ENCODE measurements at places on chromosomes 6 and 20.
A peak's percentile ranks its signal among the peaks of the same experiment; 100 is the strongest.

DNA sequence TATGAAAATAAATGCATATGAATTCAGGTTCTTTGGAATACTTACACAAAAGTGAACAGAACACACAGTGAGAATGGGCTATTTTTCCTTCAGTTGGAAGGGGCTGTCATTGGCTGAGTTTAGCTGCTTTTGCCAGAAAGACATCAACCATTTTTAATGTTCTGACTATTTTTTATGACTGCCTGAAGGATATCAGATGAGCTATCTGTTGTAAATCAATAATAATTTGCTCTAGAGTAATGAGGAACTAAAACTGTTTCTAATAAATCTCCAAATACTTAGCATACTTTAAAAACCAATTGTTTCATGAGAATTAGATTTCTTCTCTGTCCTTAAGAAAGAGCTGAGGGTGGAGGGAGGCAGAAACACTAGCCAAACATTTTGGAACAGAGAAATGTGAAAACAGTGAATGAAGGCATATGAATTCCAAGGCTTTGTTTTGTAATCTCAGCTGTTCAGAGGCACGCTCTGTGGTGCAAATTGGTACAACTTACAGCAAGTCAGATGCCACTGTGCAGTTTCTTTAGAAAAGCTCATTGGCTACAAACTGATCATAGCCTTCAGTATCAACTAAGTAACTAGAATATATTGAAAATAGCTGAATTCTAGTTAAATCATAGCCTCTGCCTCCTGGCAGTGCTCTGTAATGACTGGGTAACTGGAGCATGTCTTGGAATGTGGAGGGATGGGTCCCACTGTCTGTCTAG, 228.9 kb upstream of the JAG1 start:
- DNase-seq, result peak; percentile 82

- DNase-seq, result no peak
Measured at GRCh38 chr20:3161316-3162079, 1.8 kb upstream of the FASTKD5 start.

- no peak for DNase-seq
Measured at GRCh38 chr20:39453890-39454289, 491.7 kb downstream of the DHX35 start.

GRCh38 chr6:159099961-159100360, 55.2 kb upstream of the TAGAP start:
- DNase-seq, result no peak

GRCh38 chr6:169783401-169783800, 32.0 kb downstream of the ERMARD start:
- DNase-seq, result no peak

GRCh38 chr20:33899106-33899505, 88.0 kb downstream of the CHMP4B start:
- no peak for DNase-seq

GRCh38 chr6:20333721-20334269, 67.9 kb upstream of the E2F3 start:
- DNase-seq, result no peak

DNA sequence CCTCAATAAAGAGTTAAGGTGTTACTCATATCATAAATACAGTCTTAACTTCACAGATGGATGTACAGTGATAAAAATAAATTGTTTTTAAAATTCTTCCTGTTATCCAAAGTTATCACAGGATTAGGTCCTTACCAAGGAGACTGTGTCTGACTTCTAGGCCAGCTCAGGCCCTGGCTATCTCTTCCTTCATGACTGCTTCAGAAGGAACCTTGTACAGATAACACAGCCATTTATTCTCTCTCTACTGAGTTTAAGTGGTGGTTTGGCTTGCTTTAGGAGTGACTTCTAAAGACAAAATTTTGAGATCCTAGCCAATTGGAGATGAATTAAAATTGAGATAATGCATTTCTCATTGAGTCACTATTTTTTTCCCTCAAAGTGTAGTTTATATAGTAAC, 40.8 kb upstream of the RNF182 start:
- no peak for DNase-seq

DNA sequence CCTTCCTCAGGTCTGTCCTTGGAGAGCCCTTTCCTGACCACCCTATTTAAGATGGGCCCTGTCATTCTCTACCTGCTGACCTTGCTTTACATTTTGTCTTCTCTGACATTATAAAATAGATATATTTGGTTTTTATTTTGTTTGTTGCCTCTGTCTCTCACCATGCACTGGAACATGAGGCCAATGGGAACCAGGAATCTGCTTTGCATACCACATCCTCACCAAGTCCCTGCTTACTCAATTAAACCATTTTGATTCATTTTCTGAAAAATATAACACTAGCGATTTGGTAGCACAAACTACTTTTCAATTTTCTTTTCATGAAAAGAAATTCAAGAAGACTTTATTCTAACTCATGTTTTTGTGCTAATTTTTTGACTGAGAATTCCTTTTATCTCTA, 32.8 kb upstream of the POPDC3 start:
- DNase-seq, result no peak

DNA sequence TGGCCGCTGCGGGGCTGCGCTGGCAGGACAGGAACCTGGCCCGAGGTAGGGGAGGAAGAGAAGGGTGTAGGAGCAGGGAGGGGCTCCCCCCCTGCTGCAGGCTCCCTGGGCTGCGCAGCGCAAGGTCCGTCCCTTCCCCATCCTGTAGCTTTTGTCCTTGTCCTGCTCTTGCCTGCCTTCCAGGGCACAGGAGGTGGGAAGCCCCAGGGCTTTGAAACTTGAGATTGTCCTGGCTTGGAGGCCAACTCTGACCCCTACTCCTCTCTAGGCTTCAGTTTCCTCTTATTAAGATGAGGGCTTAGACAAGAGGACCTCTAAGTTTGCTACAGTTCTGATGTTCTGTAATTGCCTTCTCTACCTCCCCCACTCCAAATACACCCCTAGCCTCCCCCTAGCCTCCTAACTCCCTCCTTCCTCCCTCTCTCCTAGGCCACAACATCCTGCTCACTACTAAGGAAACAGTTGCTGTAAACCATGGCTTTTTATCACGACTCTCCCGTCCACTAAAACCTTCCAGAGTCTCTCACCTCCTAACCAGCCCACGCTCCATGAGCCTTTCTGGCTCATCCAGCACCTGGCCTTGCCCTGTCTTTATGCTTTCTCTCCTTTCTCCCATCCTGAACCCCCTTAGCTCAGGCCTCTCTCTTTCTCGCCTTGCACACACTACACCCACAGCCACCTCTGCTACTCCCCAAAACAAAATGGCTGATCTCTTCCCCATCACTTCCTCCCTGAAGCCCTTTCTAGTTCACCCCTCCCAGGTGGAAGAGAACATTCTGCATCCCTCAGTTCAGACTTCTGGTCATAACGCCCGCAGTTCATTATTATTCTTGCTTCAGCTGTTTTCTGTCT, 10.2 kb downstream of the UNC5CL start:
- DNase-seq, result no peak

DNA sequence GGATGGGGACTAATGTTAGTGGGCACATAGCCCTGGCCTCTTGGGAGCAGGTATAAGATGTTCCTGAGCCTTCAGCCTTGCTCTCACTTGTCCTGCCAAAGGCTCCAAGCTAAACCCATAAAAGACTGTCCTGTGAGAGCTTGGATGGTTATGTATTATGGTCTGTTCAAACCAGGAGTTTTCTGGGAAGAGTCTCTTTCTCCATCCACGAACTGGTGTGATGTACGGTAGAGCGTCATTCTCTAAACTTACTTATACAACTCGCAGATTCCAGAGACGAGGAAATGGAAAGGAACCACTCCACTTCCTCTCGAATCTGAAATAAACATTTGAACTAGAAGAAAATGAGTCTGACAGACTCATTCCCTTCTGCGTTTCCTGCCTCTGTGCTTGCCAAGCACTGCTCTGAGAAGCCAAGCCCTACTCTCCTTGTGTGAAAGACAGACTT, 5.3 kb downstream of the SOBP start:
- no peak for DNase-seq

DNA sequence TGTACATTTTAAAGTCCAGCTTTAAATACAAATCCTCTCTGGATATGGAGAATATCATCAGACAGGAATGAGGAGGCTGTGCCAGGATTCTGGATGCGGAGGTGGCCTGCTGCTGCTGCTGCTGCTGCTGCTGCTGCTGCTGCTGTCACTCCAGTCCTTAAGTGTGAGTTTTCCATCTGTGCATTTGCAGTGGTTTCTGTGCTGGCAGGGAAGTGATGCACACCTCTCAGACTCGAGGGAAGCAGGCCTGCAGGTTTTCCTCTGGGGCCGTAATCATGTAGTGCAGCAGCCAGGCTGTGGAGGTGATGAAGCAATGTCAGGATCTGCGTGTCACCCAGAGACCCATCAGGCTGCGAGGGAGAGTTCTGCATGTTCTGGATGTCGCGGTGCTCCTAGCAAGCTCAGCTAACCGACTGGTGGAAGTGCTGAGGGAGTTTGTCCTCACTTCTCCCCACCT, 32.0 kb downstream of the CFAP61 start:
- no peak for DNase-seq

DNA sequence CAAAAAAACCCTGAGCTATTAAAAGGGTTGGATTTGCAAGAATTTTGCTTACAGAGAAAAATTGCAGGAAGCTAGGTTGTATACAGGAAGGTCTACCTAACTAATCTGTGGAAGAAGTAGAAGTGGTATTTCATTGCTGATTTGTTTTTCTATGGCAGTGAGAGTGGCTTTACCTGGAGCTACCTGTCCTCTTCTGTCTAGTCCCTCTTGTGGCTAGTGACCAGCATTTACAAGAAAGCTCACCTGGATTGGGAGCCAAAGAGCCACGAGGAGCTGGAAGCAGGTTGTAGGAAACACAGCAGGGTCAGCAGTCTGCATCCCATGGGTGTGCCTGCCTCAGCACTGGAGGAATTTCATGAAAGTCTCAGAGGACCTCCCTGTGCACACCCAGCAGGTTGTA, 120.3 kb upstream of the RALGAPA2 start:
- DNase-seq, result no peak

GRCh38 chr20:44520881-44521280, 989 bp downstream of the SERINC3 start:
- DNase-seq, result no peak

DNA sequence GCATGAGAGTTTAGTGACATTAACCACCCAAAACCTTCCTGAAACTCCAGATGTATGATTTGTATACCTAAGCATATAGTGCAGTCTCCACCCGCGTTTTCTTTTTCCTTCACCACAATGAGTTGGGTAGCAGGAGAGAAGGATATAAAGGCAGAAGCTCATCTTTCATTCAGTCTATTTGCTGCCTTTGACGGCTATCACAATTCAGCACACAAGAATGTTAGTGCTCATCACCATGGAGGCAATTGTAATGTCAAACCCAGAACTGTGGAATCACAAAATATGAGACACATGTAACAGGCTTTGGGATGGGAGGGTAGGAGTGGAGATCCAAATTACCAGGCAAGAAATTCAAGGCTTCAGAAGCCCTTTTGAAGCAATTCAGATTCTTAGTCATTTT, 17.6 kb downstream of the ZHX3 start:
- DNase-seq, result no peak

- no peak for DNase-seq
Measured at GRCh38 chr6:109008054-109008453, 86.6 kb downstream of the SESN1 start.

DNA sequence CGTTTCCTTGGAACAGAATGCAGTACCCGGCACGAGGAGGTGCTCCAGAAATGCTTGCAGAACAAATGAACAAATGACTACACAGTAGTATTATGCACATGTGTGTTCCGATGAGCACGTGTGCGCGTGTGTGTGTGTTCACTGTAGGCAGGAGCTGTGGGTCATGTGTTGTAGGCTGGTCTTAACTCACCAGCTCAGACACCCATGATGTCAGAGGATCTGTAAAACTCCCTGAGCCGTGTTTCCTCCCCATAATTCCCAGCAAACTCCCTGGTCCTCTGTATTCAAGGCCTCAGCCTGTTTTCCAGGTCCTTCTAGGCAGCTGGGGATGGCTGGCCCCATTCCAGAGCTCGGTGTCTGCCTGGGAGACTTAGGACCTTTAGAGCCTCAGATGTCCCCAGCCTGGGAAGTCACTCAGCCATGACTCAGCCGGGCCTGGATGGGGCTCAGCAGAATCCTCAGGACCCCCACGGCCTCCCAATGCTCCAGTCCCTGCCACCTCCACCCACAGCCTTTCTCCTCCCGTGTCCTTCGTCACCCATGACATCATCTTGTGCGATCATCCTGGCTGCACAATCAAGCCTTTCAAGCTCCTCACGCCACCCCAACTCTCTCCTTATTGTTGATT, 475.0 kb upstream of the SULF2 start:
- no peak for DNase-seq

GRCh38 chr6:52649536-52650160, 21.3 kb upstream of the TMEM14A start:
- DNase-seq, result no peak

DNA sequence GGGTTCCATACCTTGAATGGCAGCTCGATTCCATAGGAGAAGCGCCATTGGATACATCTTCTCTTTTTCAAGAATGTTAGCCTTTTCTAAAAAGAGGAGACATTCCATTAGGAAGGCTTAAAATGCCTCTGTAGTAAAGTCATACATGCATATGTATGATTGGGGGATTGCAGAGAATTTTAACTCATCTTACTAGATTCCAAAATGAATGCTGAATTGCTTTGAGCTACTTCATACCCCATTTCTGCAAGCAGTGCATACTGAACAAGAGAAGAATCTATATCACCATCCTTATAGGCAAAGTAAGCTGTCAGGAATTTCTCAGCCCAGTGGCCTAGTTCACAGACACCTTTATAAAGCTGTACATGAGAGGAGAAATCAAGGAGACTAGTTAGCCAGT, 80.3 kb downstream of the NDUFAF5 start:
- no peak for DNase-seq

DNA sequence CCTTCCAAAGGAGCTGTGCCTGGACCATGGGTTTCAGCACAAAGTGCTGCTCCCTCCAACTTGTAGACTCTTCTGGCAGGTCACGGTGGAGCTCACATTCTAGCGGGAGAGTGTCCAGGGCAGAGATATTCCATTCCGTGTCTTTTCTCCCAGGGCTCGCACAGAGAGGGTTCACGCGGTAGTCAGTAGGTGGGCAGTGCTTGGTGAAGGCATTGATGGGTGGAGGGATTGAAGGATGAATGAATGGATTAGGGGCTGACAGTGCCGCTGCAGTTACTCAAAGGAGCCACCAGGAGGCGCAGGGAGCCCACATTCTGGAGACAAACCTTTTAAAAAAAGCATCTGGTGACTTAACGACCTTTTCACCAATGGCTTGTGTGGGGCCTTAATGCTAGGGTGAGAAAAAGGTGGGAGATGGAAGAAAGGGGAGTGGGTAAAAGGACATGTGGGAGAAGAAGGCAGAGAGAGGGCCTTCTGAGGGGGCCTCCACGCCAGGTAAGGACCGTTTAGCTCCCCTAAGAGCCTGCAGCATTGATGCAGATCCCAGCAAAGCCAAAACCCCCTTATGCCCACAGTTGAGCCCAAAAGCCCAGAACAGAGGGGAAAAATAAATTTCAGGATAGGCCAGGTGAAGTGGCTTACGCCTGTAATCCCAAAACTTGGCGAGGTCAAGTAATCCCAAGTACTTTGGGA, 17.5 kb upstream of the FAM110A start:
- DNase-seq, result no peak

GRCh38 chr6:71392276-71392675, 103.7 kb downstream of the OGFRL1 start:
- no peak for DNase-seq

- DNase-seq, result no peak
Measured at GRCh38 chr6:163583558-163583957, 169.0 kb downstream of the QKI start.

Measured in GM04503 (cell line).